ENCODE measurements at places on chromosomes 3 and 15. TPM values are rescaled to one million over a fixed set of nuclear protein-coding genes. Genes with fewer than 3 reads are reported as not detected.

DNA sequence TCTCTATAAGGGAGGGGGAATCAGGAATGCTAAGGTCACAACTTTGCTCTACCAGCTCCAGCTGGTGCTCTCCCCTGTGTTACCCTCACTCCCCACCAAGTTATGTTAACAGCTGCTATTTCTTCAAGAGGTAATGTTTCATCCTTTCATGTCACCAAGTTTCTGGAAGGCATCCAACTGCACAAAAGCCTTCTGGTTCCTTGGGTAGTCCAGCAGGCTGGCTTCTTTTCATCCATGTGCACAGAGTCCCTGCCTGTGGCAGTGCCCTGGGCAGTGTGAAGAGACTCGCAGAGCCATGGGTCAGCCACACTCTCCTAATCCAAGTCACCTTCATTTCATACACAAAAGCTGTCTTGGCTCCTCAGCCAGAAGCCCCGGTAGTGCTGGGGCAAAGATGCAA lies 737.5 kb upstream of the LMCD1 start:
- no peak overlapping the region for H3K4me3 ChIP-seq
- H3K27me3 ChIP-seq: no peaks in the 10 kb centered on the region
- no peak overlapping the region for H3K27ac ChIP-seq
- no peaks in the 10 kb centered on the region for H3K4me1 ChIP-seq
- no peak for DNase-seq
- H3K36me3 ChIP-seq: no peaks in the 10 kb centered on the region

DNA sequence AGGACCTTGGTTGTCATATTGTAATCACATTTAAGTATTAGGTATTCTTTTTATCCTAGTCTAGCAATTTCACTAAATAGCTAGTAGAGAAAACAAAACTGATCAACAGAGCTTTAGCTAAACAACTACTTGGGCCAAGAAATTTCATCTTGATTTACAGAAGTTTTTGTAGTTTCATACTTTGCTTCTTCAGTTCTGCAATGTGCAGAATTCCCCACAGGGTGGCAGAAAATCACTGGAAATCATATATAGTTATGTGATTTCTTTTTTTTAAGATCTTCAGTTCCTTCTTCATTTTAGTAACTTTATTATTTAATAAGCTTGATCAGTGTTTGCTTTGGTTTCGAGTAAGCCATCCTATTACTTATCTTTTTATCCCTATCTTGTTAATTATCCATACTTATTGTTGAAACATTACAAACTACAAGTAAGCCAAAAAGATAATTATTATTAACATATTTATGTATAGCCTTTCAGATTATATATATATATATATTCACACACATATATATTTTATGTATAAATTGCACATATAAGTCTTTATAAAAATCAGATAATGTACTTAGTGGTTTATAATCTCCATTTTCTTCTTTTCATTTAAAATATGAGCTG lies 2.2 kb upstream of the BNIP2 start:
- peak; percentile 54 for DNase-seq
- H3K4me1 ChIP-seq: peaks cover 25% of the 10 kb centered on the region
- H3K27ac ChIP-seq: peak overlapping the region; percentile 63

DNA sequence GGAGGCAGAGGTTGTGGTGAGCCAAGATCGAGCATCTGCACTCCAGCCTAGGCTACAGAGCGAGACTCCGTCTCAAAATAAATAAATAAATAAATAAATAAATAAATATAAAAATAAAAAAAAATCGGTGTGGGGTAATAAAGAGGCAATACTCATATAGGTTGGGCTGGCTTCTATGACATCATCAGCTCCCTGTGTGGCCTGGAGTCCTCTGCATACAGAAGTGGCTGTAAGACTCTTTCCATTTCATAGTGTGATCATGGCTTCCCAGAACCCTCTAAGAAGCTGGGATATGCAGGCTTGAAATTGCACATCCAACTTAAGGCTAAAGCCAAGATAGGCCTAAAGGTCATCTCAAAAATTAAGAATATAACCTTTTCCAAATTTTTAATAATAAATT lies 101.6 kb downstream of the ZIC4 start:
- no peak overlapping the region for H3K4me3 ChIP-seq
- H3K4me1 ChIP-seq: no peaks in the 10 kb centered on the region
- H3K36me3 ChIP-seq: no peaks in the 10 kb centered on the region
- DNase-seq: no peak
- no peak overlapping the region for H3K27ac ChIP-seq
- no peaks in the 10 kb centered on the region for H3K27me3 ChIP-seq

DNA sequence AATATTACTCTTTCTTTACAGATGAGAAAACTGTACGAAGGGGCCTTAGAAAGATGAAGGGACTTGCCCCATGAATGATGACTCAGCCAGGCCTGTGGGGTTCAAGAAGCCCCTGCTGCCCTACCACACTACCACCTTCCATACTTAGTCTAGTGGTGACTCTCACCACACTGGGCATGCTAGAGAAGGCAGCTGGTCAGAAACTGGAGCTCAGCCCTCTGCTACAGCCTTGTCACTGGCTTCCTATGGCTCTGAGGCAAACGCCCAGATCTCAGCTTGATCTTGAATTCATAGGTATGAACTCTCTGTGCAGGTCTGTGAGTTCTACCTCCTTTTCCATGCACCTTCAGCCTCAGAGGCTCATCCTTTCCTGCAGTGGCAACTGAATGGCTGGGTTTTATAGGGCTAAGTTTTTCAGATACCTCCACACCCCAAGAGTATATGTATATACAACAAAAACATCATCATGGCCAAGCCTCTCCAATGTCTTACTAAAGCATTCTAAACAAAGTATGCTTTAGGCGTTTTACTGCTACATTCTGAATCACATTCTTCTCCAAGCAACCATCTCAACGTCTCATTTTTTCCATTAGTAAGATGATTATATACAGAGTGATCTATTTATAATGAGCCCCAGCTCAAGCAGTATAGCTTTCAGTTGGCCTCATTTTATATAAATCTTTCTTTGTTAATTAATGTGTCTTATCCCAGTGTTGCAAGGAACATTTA lies 234.1 kb downstream of the GREM1 start:
- H3K4me3 ChIP-seq: no peak overlapping the region
- no peaks in the 10 kb centered on the region for H3K27me3 ChIP-seq
- no peaks in the 10 kb centered on the region for H3K36me3 ChIP-seq

GRCh38 chr3:55521738-55522421 lies 34.8 kb upstream of the WNT5A start:
- no peak for DNase-seq
- H3K27me3 ChIP-seq: no peaks in the 10 kb centered on the region
- no peak overlapping the region for H3K27ac ChIP-seq

DNA sequence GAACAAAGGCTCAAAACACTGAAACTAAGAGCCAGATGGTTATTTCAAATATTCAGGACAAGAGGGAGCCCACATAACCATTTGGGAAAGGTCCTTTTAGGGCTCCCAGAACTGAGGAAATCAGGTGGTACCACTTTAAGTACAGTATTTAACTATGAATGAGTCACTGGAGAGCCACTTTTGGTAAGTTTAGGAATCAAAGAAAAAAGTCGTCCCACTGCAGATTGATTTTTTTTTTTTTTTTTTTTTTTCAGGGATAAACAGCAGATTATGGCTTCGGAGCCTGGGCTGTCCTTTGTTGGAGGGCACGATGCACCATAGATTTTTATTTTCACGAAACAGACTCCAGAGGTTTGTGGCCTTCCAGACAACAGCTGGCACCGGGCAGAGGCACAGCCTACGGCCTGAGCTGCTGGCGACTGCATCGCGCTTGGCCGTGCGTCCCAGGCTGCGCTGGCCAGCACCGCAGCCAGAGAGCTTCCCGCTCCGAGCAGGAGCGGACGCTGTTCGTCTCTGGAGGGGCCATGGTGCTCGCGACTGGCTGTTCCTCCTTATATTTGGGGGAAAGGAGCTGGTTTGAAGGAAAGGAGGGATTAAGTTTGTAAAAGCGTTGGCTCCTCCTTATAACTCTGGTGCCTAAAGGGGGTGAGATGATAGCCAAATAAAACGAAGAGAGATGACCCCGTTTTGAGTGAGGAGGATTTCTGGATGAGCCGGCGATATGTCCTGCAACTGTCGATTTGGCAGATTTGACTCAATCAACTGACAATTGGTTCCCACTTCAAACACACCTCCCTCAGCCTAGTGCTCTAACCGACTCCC lies 152.9 kb upstream of the GOLIM4 start:
- peaks cover 46% of the 10 kb centered on the region for H3K27me3 ChIP-seq
- peak overlapping the region; percentile 37 for H3K4me3 ChIP-seq
- no peak overlapping the region for H3K27ac ChIP-seq
- peaks cover 12% of the 10 kb centered on the region for H3K4me1 ChIP-seq

DNA sequence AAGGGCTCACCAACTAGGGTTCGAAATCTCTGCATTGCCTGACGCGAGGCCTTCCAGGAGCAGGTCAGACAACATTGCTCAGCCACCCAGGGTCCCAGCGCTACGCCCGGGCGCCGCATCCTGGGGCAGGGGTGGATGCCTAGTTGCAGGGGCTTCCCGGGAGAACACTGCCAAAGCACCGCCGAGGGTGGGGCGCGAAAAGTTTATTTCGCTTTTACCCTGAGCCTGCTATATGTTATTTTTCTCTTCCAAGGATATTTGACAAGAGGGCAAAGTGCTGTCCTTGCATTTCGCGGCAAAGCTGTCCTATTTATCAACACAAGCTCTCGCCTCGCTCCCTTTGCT lies 549 bp upstream of the SOX14 start:
- DNase-seq: no peak
- H3K27me3 ChIP-seq: peaks cover 82% of the 10 kb centered on the region
- H3K4me3 ChIP-seq: no peak overlapping the region
- no peak overlapping the region for H3K27ac ChIP-seq

- H3K4me1 ChIP-seq: no peaks in the 10 kb centered on the region
- no peak for DNase-seq
- no peaks in the 10 kb centered on the region for H3K36me3 ChIP-seq
- no peak overlapping the region for H3K27ac ChIP-seq
- no peak overlapping the region for H3K4me3 ChIP-seq
- H3K27me3 ChIP-seq: no peaks in the 10 kb centered on the region
These were observed 322.3 kb upstream of the SUCLG2 start for GRCh38 chr3:67976663-67977062.

GRCh38 chr3:148756311-148756710 lies 58.6 kb downstream of the AGTR1 start:
- no peaks in the 10 kb centered on the region for H3K36me3 ChIP-seq
- DNase-seq: no peak
- H3K4me3 ChIP-seq: no peak overlapping the region
- H3K27ac ChIP-seq: no peak overlapping the region

GRCh38 chr3:36796161-36796560 lies 31.8 kb upstream of the DCLK3 start:
- H3K4me3 ChIP-seq: no peak overlapping the region
- DNase-seq: no peak
- peaks cover 14% of the 10 kb centered on the region for H3K27me3 ChIP-seq
- H3K36me3 ChIP-seq: no peaks in the 10 kb centered on the region

DNA sequence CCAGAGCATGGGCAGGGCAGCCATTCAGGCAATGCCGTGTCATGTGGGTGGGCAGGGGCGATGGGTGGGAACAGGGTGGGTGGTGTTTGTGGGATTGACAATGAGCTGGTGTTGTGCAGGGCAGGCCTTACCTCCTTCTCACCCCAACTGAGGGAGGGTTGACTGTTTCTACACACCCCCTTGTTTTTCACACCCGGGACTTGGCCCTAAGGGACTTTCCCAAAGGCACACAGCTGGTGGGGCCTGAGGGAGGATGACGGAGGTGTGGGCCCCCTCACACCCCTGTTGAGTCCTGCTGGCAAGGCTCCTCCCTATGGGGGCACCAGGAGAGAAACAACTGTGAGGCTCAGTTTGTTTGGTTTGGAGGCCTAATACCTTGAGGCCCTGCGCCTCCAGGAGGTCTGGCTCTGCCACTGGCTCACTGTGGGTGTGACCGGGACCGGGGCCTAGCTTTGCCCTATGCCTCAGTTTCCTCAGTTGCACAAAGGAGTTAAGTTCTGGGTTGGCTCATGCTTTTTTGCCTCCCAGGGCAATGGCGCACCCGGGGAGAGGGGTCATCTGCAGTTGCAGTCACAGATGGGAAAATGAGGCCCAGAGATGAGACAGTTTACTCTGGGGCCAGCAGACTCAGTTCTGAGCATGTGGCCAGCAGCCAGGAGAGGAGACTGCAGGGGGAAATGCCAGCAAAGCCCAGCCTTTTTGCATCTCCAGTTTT lies 5.1 kb upstream of the DNAH1 start:
- H3K27me3 ChIP-seq: no peaks in the 10 kb centered on the region
- DNase-seq: no peak
- no peak overlapping the region for H3K4me3 ChIP-seq
- peaks cover 3% of the 10 kb centered on the region for H3K36me3 ChIP-seq

DNA sequence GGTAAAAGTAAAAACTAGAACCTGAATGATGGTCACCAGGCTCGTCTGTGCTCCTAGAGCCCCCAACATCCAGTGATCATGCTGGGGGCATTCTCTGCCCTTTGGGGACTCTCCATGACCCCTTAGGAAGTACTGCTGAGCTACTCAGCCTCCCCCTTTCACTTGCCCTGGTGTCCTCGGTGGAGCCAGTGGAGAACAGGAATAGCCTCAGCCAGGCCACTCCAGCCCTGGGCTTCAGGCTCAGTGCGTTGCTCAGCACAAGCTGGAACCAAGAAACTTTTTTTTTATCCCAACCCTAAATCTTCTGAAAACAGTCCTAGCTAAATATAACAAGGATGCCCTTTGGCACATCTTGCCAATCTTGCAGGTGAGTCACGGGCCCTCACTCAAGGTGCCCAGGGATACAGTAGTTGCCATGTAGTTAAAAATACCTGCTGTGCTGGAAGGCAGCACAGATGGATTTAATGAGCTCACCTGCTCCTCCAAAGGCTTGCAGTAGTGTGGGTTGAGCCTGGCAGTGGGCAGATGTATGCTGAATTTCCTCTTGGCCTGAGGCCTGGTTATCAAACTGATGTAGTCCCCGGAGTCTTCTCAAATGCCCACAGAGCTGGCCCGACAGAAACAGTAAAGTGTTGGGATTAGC lies 46.9 kb upstream of the TMEM158 start:
- H3K4me3 ChIP-seq: no peak overlapping the region
- H3K36me3 ChIP-seq: no peaks in the 10 kb centered on the region
- no peaks in the 10 kb centered on the region for H3K4me1 ChIP-seq
- H3K27me3 ChIP-seq: peaks cover 42% of the 10 kb centered on the region

MITF gene
- not detected for total RNA-seq

ALPK3 gene
- 0.20 TPM for total RNA-seq
